ENCODE measurements at places on chromosomes 7 and 10. TPM values are rescaled to one million over a fixed set of nuclear protein-coding genes. Genes with fewer than 3 reads are reported as not detected.

DNA sequence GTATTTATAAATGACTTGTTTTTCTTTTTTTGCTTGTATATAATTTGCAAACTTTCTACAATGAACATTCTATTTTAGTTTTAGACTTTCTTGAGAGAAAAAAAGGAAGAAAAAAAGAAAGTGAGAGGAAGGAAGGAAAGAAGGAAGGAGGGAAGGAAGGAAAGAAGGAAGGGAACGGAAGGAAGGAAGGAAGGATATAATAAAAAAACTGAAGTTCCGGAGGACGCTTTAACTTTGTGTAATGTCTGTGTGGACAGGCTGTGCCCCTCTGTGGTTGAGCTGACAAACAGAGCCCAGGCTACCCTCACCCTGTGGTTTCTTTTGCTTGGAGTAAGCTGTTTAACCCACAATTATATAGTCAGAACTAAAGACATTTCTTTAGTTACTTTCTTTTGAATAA lies 108.7 kb downstream of the SEMA3D start:
- H3K27me3 ChIP-seq: no peaks in the 10 kb centered on the region
- H3K36me3 ChIP-seq: no peaks in the 10 kb centered on the region
- no peaks in the 10 kb centered on the region for H3K4me1 ChIP-seq
- H3K27ac ChIP-seq: no peak overlapping the region

DNA sequence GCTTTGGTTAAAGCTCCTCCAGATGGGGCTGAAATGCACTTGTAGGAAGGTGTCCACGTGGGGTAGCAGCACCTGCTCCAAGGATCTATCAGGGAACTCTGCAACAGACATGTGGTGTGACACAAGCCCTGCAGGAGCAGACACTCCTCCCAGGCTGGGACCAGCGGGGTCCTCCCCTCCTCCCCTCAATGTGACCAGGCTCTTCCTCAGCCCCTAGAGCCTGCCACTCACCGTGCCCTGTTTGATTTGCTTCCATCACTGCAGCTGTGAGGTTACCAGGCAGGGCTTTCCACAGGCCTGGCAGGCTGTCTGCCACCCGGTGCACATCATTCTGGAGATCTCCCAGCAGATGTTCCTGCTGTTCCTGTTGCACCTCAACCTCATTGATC lies 13.4 kb downstream of the MMRN2 start:
- H3K36me3 ChIP-seq: no peaks in the 10 kb centered on the region
- H3K27me3 ChIP-seq: no peaks in the 10 kb centered on the region
- peaks cover 4% of the 10 kb centered on the region for H3K4me1 ChIP-seq
- H3K4me3 ChIP-seq: no peak overlapping the region
- no peak for DNase-seq
- peak overlapping the region; percentile 72 for H3K27ac ChIP-seq

DNA sequence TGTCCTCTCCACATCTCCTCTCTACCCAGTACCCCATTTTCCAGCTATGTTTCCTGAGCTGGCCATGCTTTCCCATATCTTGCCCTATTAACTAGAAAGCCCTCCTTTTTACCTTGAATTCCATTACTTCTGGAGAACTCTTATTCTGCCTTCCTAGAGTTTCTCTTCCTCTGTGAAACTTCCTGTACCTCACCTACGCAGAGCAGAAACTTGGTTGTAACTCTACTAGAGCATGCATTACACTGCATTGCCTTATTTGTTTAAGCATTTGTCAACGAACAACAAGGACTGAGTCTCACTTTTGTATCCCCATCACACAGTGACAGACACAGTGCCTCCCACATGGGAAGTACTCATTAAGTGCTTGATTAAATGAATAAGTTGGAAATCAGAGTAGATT lies 36.4 kb downstream of the VCL start:
- peaks cover 85% of the 10 kb centered on the region for H3K4me1 ChIP-seq
- peak overlapping the region; percentile 28 for H3K27ac ChIP-seq
- no peak overlapping the region for H3K4me3 ChIP-seq
- no peaks in the 10 kb centered on the region for H3K36me3 ChIP-seq
- no peak for DNase-seq
- H3K27me3 ChIP-seq: no peaks in the 10 kb centered on the region

- no peak overlapping the region for H3K27ac ChIP-seq
- DNase-seq: no peak
- no peaks in the 10 kb centered on the region for H3K36me3 ChIP-seq
These were observed 656.1 kb downstream of the INHBA start for GRCh38 chr7:41046776-41047175.

DNA sequence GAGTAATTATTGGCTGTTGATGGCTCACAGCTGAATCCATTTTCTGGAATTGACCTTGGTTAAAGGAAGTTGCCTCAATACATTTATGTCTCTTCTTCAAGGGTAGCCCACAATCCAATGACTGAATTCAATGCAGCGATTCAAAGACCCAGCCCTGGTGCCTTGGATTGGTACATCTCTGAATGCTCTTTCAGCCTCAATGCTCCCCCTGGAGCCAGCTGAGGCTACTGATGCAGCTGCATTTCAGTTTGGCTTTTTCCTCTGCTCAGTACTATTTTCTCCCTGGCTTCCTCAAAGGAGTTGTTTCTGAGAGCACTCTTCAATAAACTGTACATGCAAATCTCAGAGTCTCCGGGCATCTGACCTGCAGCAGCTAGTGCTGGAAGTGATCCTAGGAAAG lies 633 bp upstream of the EBLN1 start:
- H3K27me3 ChIP-seq: no peaks in the 10 kb centered on the region
- H3K4me3 ChIP-seq: no peak overlapping the region
- no peak for DNase-seq
- H3K4me1 ChIP-seq: no peaks in the 10 kb centered on the region
- no peaks in the 10 kb centered on the region for H3K36me3 ChIP-seq

DNA sequence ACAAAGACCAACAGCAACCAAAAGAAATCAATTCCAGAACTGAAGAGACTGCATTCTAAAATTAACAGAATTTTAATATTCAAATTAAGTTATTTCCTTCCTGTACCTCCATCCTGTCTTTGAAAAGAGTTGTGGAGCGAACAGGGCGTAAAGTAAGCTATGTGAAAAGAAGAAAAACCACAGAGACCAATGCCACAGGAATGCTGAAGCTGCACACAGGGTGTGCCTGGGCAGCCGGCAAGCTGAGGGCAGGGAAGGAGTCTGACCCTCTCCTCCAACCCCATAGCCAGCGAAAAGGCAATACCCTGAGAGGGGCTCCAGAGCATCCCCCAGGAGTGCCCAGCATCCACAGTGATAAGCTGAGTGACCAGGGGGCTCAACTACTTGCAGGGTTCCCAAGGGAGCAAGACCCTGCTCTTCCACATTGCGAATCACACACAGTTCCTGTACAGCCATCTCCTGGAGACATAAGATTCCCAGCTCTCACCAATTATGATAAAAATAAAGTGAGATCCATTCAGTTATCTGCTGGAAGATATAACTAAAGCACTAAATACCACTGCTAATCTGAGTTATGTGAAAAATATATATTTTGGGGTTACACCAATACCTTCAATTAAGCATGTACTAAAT lies 93.8 kb downstream of the PARD3 start:
- no peaks in the 10 kb centered on the region for H3K27me3 ChIP-seq
- H3K4me1 ChIP-seq: no peaks in the 10 kb centered on the region
- H3K27ac ChIP-seq: no peak overlapping the region
- DNase-seq: no peak

DNA sequence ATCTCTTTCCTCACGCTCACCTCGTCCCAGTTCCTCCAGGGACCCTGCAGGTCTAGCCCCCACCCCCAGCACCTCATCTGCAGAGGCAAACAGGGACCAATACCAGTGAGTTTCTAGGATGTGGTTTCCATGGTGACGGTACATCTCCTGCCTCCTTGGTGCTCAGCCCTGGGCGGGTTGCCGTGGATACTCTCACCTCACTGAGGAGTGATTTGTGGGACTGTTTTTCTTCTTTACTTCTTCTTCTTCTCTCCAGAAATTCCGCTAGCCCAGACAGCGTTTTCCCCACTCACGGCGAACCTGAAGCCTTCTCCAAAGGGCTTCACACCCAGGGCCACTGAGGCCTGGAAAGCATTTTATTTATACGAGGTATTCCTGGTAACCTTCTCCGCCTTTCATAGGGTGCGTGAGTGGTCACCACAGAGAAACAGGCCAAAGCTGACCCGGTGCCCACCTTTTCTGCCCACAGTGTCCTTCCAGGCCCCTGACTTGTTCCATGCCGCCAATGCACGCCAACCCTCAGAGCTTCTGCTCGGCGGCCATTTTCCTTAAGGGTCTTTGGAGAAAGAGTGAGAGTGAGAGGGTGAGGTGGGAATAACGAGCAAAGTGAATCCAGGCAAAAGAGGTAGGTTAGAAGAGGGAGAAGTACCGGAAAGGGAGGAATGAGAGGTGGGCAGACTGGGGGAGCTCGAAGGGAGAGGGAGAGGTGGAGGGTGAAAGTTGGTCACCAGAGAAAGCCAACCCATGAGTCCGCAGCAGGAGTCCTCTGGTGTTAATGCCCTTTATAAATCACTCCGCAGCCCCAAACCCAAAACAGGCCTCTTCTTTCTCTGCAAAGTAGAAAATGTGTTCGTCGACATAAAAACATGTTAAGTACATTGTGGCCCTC lies 15.5 kb downstream of the FAM241B start:
- no peaks in the 10 kb centered on the region for H3K4me1 ChIP-seq
- peak; percentile 44 for DNase-seq
- H3K27me3 ChIP-seq: no peaks in the 10 kb centered on the region
- H3K36me3 ChIP-seq: no peaks in the 10 kb centered on the region

DNA sequence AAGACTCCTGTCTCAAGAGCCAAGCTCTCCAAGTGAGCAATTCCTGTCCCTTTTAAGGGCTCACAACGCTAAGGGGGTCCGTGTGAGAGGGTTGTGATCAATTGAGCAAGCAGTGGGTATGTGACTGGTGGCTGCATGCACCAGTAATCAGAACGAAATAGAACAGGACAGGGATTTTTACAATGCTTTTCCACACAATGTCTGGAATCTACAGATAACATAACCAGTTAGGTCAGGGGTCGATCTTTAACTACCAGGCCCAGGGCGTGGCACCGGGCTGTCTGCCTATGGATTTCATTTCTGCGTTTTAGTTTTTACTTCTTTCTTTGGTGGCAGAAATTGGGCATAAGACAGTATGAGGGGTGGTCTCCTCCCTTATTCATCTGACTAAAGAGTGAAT lies 54.9 kb upstream of the SP4 start:
- DNase-seq: no peak
- H3K27ac ChIP-seq: no peak overlapping the region
- no peaks in the 10 kb centered on the region for H3K4me1 ChIP-seq
- H3K36me3 ChIP-seq: no peaks in the 10 kb centered on the region

DNA sequence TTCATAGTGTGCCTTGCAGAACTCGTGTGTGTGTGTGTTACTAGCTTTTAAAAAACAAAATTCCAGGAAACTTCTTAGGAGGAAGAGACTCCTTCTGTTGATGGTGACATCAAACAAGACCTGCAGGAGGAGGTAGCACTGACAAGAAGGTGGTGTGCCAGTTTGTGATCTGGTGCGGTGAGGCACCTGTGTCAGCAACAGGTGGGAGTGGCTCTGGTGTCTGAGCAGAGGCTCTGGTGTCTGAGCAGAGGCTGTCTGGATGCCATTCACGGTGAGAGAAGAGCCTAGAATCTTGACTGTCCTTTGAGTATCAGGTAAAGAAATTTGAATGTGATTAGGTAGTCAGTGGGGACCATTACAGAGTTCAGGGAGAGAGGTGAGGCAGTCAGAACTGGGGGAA lies 122.8 kb downstream of the INPP5A start:
- DNase-seq: peak; percentile 37
- H3K27me3 ChIP-seq: no peaks in the 10 kb centered on the region
- peaks cover 11% of the 10 kb centered on the region for H3K4me1 ChIP-seq
- peaks cover 68% of the 10 kb centered on the region for H3K36me3 ChIP-seq
- H3K27ac ChIP-seq: no peak overlapping the region

DNA sequence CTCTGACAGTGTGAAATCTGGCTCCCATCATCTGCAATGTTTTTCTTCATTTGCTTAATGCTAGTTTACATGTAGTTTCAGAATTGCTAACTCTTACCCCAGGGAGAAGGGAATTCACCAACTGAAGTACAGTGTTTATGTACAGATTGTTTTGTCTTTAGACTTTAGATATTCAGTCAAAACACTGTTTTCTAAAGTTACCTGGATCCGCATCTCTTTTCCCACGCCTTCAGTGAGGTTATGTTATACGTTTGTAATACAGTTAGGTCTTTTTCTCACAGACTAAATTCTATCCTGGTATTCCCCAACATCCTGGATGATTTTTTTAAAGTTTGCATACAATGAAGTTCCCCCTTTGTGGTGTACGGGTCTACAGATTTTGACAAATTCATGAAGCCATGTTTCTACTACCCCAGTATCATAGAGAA lies 3.2 kb upstream of the LYZL1 start:
- no peaks in the 10 kb centered on the region for H3K36me3 ChIP-seq
- no peaks in the 10 kb centered on the region for H3K27me3 ChIP-seq
- H3K4me1 ChIP-seq: no peaks in the 10 kb centered on the region
- H3K4me3 ChIP-seq: no peak overlapping the region
- H3K27ac ChIP-seq: no peak overlapping the region

GRCh38 chr7:118974836-118975235 lies 750.3 kb downstream of the ANKRD7 start:
- H3K36me3 ChIP-seq: no peaks in the 10 kb centered on the region
- H3K27ac ChIP-seq: no peak overlapping the region
- no peak for DNase-seq

DNA sequence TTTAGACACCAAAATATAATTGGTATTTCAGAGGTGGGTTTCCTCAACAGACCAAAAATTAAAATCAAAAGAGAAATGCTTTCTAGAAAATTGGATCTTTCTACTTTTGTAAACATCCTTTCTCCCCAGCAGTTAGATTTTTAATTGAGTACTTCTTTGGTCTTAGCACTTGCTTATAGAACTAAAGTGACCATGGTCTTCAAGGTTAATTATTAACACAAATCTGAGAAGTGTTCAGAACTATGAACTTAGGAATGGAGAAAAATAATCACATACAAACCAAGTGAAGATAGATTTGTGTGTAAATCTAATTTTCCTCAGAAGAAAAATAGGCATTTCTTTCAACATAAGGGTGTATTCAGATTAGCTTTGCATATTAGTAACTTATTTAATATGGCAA lies 355.4 kb downstream of the ELMO1 start:
- H3K36me3 ChIP-seq: peaks cover 7% of the 10 kb centered on the region
- DNase-seq: no peak
- no peaks in the 10 kb centered on the region for H3K4me1 ChIP-seq
- no peak overlapping the region for H3K4me3 ChIP-seq

RBP3 gene
- total RNA-seq: not detected

TFEC gene
- 55.7 TPM for total RNA-seq

ACTL6B gene
- total RNA-seq: not detected

PIP gene
- total RNA-seq: not detected

KCNIP2 gene
- 4.2 TPM for total RNA-seq

LRRN3 gene
- total RNA-seq: 0.41 TPM

GCK gene
- not detected for total RNA-seq

TMEM270 gene
- total RNA-seq: not detected

Data from spleen (tissue), 13 donors.